Activated naive CD4-positive, alpha-beta T cell treated with anti-CD3 and anti-CD28 coated beads, Interleukin-2, amount 10 ng/mL, durations not matched to agents 5 hours and 36 hours (primary cell): ENCODE measurements at places on chromosomes 2 and 18. TPM values are rescaled to one million over a fixed set of nuclear protein-coding genes. Genes with fewer than 3 reads are reported as not detected.

Gene LAMA1
- not detected for total RNA-seq

Gene TNFAIP6
- total RNA-seq = not detected

Gene CNGA3
- total RNA-seq = not detected

Gene INPP5D
- 121 TPM for total RNA-seq

Gene REG3A
- total RNA-seq = not detected

Gene PARD6G
- total RNA-seq = 0.46 TPM

Gene WDPCP
- total RNA-seq = 7.2 TPM

Gene SNED1
- total RNA-seq = 14.4 TPM

Gene VIL1
- not detected for total RNA-seq

Gene DHRS9
- total RNA-seq = not detected

Gene UGT1A3
- total RNA-seq = not detected

Gene IL36G
- not detected for total RNA-seq

Gene DES
- not detected for total RNA-seq

Gene XIRP2
- total RNA-seq = not detected

Gene CIDEA
- total RNA-seq = not detected

Gene CELF4
- not detected for total RNA-seq

Gene CRYGC
- total RNA-seq = not detected

Gene ZNF397
- total RNA-seq = 21.8 TPM

Gene HOXD8
- total RNA-seq = not detected

Gene VRK2
- 18.4 TPM for total RNA-seq

Gene ST8SIA5
- total RNA-seq = not detected

Gene ZNF385B
- total RNA-seq = not detected

Gene SLC5A7
- not detected for total RNA-seq

Gene RASGRP3
- 5.8 TPM for total RNA-seq

Gene MC4R
- not detected for total RNA-seq

Gene DBI
- total RNA-seq = 147 TPM

Gene TTN
- 11.6 TPM for total RNA-seq

Gene SEH1L
- 47.3 TPM for total RNA-seq

Gene RAMP1
- total RNA-seq = 17.4 TPM

Gene ZDBF2
- 14.3 TPM for total RNA-seq

Gene PPM1B
- total RNA-seq = 44.3 TPM

Gene GATA6
- total RNA-seq = not detected

Gene AQP12B
- not detected for total RNA-seq

Gene TMEM200C
- not detected for total RNA-seq
